ENCODE measurements at places on chromosomes 6 and 20.

DNA sequence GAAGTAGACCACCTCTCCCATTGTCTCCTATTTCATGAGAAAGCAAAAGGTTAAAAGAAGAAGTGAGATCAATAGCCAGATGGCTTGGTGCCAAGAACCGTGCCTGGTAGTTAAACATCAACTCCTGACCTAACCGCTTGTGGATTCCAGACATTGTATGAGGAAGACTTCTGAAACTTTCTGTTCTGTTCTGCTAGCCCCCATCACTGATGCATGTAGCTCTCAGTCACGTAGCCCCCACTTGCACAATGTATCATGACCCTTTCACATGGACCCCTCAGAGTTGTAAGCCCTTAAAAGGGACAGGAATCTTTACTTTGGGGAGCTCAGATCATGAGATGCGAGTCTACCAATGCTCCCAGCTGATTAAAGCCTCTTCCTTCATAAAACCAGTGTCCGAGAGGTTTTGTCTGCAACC lies 301.2 kb downstream of the RNGTT start:
- DNase-seq, result no peak

DNA sequence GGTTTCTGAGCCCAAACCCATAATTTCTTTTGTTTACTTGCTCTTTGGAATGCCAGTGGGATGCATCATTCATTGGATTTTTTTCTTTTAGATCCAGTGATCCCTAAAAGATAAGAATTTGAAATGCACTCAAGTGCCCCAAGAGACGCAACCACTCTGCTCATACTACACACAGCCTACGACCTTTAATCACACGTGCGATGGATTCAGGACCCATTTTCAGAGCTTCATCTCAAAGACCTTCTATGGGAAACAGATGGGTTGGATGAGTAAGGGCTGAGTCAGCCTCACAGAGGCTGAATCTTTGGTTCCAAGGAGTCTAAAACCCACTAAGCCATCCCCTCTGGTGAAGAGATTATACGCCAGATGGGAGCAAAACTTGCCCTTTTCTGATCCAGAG lies 265.5 kb upstream of the EXOC2 start:
- DNase-seq, result peak; percentile 37

DNA sequence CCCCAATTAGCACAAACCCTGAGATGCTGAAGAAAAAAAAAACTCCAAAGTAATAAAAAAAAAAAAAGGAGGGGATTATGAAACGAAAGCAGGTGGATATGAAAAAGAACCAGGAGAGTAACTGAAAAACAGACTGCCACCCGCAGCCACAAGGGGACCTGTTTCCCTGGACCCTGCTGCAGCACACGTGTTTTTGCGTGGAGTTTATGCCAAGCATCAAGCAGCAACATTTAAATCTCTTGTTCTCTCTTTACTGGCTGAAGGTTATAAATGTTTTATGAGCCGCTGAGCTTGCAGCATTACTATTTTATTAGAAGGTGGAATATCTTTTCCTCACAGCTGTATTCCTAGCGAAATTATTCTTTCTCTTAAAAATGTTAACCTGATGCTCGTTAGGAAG lies 131.6 kb upstream of the OLIG3 start:
- no peak for DNase-seq

DNA sequence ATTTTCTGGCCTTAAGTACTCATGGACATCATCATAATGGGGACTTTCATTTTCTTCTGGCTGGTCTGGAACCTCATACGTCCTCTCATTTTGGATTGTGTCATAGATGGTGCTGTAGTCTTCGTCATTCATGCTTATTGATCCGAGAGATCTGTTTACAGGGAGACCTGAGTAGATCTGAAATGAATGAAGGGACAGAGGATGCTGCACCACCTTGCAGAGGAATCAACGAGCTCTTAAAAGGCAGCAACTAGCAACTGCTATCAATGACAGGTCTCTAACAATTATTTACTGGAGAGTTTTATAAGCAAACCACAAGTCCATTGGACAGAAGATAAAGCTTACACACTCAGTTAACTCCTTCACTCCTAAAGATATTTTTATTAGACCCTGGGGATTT lies 49.7 kb upstream of the ENPP4 start:
- DNase-seq, result no peak

DNA sequence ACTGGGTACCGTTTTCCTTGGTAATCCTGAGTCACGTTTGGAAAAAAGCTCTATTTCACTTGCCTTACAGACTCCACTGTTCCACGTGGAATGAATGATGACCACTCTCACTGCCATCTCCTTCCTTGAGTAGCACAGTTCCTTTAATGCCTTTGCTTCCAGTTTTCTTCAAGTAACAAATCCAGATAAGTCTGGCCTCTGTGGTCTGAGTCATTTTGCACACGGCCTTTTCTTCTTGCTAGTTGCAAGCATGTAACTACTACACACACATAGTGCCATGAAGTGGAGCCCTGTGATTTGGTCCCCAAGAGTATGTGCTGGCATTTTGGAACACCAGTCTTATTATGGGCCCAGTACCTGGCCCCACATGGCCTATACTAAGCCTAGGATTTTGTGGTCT lies 182.8 kb downstream of the SASH1 start:
- no peak for DNase-seq

GRCh38 chr6:90885611-90886056 lies 298.8 kb upstream of the MAP3K7 start:
- no peak for DNase-seq

GRCh38 chr6:15485936-15486335 lies 176.9 kb downstream of the DTNBP1 start:
- no peak for DNase-seq

DNA sequence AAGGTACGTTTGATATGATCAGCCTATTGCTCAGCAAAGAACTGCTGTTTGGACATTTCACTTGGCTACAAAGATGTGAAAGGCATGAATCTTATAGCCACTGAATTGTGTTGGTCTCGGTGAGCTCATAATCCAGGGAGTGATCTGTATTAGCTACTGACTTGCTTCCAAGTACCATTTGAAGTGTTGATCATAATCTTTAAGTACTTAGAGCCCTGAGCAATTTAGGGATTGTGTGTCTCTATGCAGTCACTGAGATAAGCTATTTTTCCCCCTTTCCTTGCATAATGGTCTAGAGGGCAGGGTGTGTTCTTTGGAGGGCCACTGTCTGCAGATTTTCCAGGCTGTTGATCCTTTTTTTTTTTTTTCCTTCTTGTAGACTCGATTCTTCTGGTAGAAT lies 393.6 kb downstream of the ESR1 start:
- DNase-seq, result no peak

GRCh38 chr6:167349631-167350274 lies 24.9 kb downstream of the TTLL2 start:
- DNase-seq, result no peak

GRCh38 chr6:3616565-3617176 lies 134.8 kb downstream of the PXDC1 start:
- DNase-seq, result no peak

GRCh38 chr20:22720206-22720605 lies 135.8 kb upstream of the FOXA2 start:
- no peak for DNase-seq

GRCh38 chr20:15618912-15619311 lies 954.3 kb downstream of the KIF16B start:
- DNase-seq, result no peak

- DNase-seq, result no peak
These were observed 36.2 kb downstream of the MMS22L start for GRCh38 chr6:97246842-97247241.

DNA sequence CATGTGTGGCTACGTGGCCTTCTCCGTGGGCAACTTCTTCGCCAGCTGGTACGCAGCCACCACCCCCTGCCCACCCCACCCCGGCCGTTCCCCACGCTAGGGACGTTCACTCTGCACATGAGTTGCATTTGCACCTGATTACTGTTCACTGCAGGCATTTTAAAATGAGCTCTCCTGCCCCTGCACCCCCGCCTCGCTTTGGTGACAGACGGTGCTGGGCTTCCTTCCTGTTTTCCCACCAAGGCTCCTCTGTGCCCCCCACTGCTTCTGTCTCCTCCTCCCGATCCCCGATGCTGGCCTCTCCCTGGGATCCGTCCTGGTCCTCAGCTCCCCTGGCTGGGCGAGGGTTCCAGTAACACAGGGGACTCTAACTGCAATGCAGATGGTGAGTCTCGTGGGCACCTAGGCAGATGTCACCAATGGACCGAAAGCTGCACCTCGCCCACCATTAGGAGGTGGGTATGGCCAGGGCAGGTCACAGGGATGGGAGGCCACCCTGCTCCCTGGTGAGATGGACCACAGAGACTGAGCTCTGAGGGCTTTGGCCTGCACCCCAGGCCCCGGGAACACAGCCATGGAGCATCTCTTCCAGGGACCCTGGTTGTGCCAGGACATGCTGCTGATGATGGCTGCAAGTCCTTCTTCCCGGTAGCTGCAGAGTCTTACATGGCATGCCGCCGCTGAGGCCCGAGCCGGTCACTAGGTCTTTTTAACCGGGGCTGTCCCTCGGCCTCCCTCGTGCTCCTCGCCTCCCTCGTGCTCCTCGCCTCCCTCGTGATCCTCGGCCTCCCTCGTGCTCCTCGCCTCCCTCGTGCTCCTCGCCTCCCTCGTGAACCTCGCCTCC lies 3.8 kb downstream of the UNC93A start:
- no peak for DNase-seq

DNA sequence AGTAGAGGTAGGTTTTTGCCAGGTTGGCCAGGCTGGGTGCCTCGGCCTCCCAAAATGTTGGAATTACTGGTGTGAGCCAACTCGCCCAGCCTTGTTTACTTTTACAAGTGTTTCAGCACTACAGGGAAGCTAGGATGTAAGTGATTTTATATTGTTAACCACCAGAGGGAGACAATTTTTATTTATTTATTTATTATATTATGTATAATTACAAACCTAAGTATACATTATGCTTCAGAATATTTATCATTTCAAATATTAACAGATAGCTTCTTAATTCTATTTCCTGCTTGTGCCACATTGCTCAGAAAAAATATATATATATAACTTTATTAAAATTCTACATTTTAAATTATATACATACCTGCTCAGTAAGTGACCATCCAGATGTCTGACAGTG lies 9.8 kb downstream of the MMUT start:
- DNase-seq, result no peak

- no peak for DNase-seq
These were observed 7.9 kb upstream of the SYNCRIP start for GRCh38 chr6:85650606-85651005.

DNA sequence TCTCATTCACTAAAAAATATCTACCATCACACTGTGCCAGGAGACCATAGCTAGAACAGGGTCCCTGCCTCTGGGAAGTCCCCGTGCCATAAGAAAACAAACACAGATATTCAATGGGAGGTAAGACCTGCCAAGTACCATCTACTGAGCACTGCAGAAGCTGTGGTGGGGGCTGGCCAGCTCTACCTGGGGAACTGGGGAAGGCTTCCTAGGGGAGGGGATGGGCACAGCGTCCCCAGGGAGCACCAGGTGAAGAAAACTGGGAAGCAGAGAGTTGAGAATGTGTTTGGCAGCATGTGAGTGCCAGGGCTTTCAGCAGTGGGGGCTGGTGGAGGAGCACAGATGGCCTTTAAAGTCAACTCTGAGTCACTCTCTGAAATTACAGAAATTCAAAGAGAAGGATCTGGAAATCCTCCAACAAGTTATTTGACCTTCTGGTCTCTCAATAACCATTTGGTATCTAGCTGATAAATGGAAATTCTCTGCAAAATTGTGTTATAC lies 85.2 kb downstream of the SHLD1 start:
- no peak for DNase-seq

Data from brain pericyte (primary cell).